ENCODE measurements at places on chromosomes 1 and 21. TPM values are rescaled to one million over a fixed set of nuclear protein-coding genes. Genes with fewer than 3 reads are reported as not detected.

ALPL gene
- 0.50 TPM for total RNA-seq

CAPN9 gene
- total RNA-seq: not detected

NBPF20 gene
- 3.3 TPM for total RNA-seq

PLPPR5 gene
- not detected for total RNA-seq

SRSF4 gene
- total RNA-seq: 45.1 TPM

DIRAS3 gene
- 1.5 TPM for total RNA-seq

CITED4 gene
- 101 TPM for total RNA-seq

BNIPL gene
- 0.06 TPM for total RNA-seq

PRKAA2 gene
- 1.9 TPM for total RNA-seq

NADK gene
- total RNA-seq: 43.1 TPM

GCSAML gene
- not detected for total RNA-seq

OSCP1 gene
- total RNA-seq: 7.4 TPM

NBPF4 gene
- not detected for total RNA-seq

KRTAP7-1 gene
- not detected for total RNA-seq

ORC1 gene
- 20.3 TPM for total RNA-seq

FAM131C gene
- 19.5 TPM for total RNA-seq

NBPF14 gene
- 21.1 TPM for total RNA-seq

SASS6 gene
- total RNA-seq: 4.0 TPM

MYBPH gene
- not detected for total RNA-seq

ACBD6 gene
- 59.9 TPM for total RNA-seq

SCCPDH gene
- total RNA-seq: 46.8 TPM

TTC22 gene
- total RNA-seq: not detected

Data from A549 treated with Mapracorat at 1 μM for 4 hours (cell line).